Psoas muscle (tissue), 8 donors: ENCODE measurements at places on chromosomes 11 and 22.

GRCh38 chr22:38820020-38820419 is 23.8 kb downstream of the NPTXR start:
- no peak overlapping the region for H3K4me3 ChIP-seq
- H3K4me1 ChIP-seq, result no peaks in the 10 kb centered on the region

DNA sequence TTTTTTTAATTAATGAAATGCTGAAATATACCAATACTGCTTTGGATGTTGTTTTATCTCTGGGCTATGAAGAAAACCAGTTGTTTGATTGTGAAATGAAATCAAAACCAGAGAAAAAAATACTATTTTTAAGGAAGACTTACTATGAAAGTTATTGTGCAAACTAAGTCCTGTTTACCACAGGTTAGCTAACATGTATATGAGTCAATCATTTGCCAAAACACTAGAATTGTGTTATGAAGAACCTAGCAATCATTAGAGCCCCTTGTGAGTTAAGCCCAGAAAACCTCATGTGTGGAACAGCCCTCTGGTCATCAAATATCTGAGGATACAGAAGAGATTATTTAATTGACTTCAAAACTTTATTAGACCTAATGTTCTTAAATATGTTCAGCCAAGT is 83.7 kb downstream of the FAT3 start:
- H3K27me3 ChIP-seq, result no peaks in the 10 kb centered on the region
- H3K4me1 ChIP-seq, result no peaks in the 10 kb centered on the region
- H3K4me3 ChIP-seq, result no peak overlapping the region
- H3K36me3 ChIP-seq, result no peaks in the 10 kb centered on the region
- no peak for DNase-seq

DNA sequence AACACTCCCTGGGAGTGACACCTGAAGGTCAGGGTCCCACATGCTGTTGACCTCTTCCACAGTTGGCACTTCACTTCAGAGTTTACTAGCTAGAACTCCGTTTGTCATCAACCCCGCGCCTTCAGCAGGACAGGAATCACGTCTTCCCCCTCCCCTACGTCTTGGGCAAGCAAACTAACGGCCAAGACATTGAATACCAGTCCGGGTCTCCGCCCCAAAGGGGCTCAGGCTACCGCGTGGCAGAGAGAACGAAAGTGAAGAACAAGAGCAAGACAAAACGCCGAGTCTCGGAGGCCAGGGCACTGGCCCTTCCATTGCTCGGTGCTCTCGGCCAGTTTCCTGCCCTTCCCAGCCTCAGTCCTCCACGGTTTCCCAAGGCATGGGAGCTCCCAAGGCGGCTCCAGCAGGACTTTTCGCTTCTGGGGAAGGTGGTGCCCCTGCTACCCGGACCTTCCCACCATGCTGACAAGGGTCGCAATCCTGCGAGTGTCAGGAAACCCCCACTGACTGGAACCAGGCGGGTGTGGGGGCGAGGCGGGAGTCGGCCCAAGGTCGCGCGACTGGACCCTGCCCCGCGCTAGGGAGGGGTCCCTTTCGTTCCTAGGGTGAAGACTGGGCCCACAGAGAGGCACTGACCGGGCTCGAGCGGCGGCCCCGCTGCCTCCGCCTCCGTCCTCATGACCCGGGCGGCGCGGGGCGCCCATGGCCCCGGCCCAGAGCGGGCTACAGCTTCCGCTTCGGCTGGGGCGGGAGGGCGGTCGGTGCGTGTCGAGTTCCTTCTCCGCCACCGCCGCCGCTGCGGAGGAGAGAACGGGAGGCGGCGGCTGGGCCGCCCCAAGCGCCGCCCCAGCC is at the start of gene GUCD1:
Gene GUCD1, minus strand, starts transcription at position 826 of the 852 bp plus-strand sequence. Its CDS starts 147 bp downstream, at position 679.
- peaks cover 59% of the 10 kb centered on the region for H3K4me1 ChIP-seq
- peaks cover 34% of the 10 kb centered on the region for H3K36me3 ChIP-seq
- DNase-seq, result peak; percentile 65
- H3K27ac ChIP-seq, result peak within 1 kb of the TSS; percentile 95

GRCh38 chr22:38107692-38108515 is 2.6 kb downstream of the BAIAP2L2 start:
- H3K4me3 ChIP-seq, result no peak overlapping the region
- H3K27me3 ChIP-seq, result no peaks in the 10 kb centered on the region
- no peaks in the 10 kb centered on the region for H3K4me1 ChIP-seq
- no peak for DNase-seq
- no peak overlapping the region for H3K27ac ChIP-seq
- no peaks in the 10 kb centered on the region for H3K36me3 ChIP-seq

GRCh38 chr11:21475276-21475675 is 717.6 kb upstream of the ANO5 start:
- no peaks in the 10 kb centered on the region for H3K36me3 ChIP-seq
- H3K4me3 ChIP-seq, result no peak overlapping the region
- DNase-seq, result no peak
- H3K27me3 ChIP-seq, result no peaks in the 10 kb centered on the region

DNA sequence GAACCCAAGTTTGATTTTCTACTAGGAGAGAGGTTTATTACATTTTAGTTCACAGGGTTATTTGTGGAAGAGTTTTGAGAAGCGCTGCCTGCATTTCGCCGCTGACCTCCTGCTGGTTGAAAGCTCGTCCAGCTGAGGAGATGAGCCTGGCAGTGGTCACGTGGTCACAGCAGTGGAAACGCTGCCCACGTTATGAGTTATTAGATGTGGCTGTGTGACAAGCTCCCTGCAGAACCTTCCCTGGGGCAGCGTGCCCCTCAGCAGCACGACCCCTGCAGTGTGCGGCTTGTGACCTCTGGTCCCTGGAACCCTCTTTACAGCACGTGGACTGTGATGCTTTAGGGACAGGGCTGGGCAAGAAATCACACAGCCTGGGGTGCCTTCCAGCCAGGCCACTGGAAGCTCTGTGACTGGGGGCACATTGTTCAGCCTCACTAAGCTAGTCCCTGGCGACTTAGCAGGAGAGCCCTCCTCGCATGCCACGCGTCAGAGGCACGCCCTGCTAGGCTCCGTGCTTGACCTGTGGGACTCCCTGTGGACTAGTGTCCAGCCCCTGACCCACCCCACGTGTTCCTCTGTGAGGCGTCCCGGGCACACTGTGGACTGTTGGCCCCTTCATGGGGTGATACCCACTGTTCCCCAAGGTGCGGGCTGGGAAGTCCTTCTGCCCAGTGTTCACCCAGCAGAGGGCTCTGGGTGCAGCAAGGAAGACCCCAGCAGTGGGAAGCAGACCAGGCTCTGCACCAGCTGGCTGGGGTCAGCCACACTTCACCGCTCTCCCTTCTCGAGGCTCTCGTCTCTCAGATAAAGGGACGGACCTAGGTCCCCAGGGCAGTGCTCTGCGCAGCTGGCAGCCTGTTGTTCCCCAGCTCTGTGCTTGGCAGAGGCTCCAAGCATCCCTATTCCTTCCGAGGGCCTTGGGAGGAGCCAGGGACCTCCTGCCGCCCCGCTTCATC is 349.5 kb downstream of the TBC1D22A start:
- no peaks in the 10 kb centered on the region for H3K36me3 ChIP-seq
- no peak for DNase-seq
- no peaks in the 10 kb centered on the region for H3K4me1 ChIP-seq
- H3K4me3 ChIP-seq, result no peak overlapping the region
- H3K27me3 ChIP-seq, result no peaks in the 10 kb centered on the region
- H3K27ac ChIP-seq, result no peak overlapping the region

DNA sequence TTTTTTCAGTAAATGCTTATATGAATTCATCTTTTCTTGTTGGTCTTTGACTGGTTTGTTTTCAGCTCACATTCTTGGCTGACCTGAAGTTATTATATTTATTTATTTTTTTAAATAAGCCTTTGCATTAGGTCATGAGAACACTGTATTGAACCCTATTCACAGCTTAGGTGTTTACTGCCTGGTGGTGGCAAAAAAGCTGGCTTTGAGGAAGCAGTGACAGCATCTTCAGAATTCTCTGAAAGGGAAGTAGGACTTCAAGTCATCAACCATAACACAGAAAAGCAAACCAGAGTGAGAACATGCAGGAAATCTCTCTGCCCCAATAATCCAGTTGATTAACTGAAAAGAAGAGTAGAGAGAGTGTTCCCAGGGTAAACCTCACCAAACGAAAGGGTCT is 30.3 kb upstream of the MMP13 start:
- no peaks in the 10 kb centered on the region for H3K36me3 ChIP-seq
- H3K27ac ChIP-seq, result no peak overlapping the region
- H3K4me1 ChIP-seq, result no peaks in the 10 kb centered on the region
- H3K4me3 ChIP-seq, result no peak overlapping the region
- DNase-seq, result no peak

GRCh38 chr11:39011797-39012196 is 2413.8 kb upstream of the RAG2 start:
- no peaks in the 10 kb centered on the region for H3K36me3 ChIP-seq
- H3K4me3 ChIP-seq, result no peak overlapping the region
- H3K27me3 ChIP-seq, result no peaks in the 10 kb centered on the region
- no peak overlapping the region for H3K27ac ChIP-seq
- no peak for DNase-seq

- DNase-seq, result no peak
- H3K27ac ChIP-seq, result no peak overlapping the region
- H3K4me3 ChIP-seq, result no peak overlapping the region
- no peaks in the 10 kb centered on the region for H3K27me3 ChIP-seq
- H3K4me1 ChIP-seq, result no peaks in the 10 kb centered on the region
Observed at GRCh38 chr11:65793625-65794400, 7.0 kb downstream of the OVOL1 start.

DNA sequence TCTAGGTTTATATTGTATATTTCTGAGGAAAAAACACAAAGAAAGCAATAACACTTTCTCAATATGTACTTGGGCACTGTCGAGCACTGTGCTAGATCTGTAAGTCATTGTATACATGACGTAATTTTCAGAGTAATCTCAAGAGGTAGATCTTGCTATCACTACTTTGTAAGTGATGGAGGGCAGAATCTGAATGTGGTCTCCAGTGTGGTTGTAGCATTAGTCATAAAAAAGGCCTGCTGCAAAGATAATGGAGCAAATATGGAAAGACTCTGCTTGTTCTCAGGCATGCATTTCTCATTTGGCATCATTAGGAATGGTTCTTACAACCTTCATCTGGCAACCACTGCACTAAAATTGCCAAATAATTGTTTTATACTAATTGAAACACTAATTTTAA is 419.8 kb upstream of the CCDC179 start:
- DNase-seq, result no peak
- no peaks in the 10 kb centered on the region for H3K36me3 ChIP-seq
- H3K27ac ChIP-seq, result no peak overlapping the region

- H3K4me3 ChIP-seq, result no peak overlapping the region
- H3K27me3 ChIP-seq, result no peaks in the 10 kb centered on the region
- H3K27ac ChIP-seq, result peak overlapping the region; percentile 76
Observed at GRCh38 chr11:15793043-15793996, 563.0 kb downstream of the SOX6 start.

GRCh38 chr22:38830026-38830844 is 13.6 kb downstream of the NPTXR start:
- no peaks in the 10 kb centered on the region for H3K4me1 ChIP-seq
- H3K27me3 ChIP-seq, result no peaks in the 10 kb centered on the region
- peak; percentile 27 for DNase-seq
- no peak overlapping the region for H3K27ac ChIP-seq
- no peak overlapping the region for H3K4me3 ChIP-seq

- H3K4me1 ChIP-seq, result no peaks in the 10 kb centered on the region
- no peak overlapping the region for H3K4me3 ChIP-seq
- DNase-seq, result no peak
- no peak overlapping the region for H3K27ac ChIP-seq
- no peaks in the 10 kb centered on the region for H3K27me3 ChIP-seq
Observed at GRCh38 chr11:92793189-92793588, 176.3 kb upstream of the MTNR1B start.

DNA sequence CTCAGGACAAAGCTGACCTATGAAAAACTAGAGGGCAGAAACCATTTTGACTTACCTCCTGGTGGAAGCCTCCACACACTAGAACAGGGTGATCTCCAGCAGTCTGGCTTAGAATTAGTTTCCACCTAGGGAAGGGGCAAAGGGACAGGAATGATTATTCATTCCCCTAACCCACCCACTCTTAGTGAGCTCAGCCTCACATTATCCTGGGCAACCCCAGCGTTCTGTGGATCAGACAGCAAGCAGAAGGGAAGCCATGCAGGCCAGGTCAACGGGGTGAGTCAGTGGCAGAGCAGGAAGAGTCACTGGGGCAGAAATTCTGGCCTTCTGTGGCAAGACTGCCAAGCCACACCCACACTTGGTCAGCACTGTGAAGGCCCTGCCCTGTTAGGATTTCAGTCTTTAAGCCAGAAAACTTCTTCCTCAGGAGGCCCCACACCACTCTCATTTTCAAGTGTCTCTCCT is 10.5 kb downstream of the NUMA1 start:
- DNase-seq, result peak; percentile 94
- peaks cover 5% of the 10 kb centered on the region for H3K36me3 ChIP-seq
- peaks cover 50% of the 10 kb centered on the region for H3K4me1 ChIP-seq
- peak overlapping the region; percentile 75 for H3K27ac ChIP-seq
- peak overlapping the region; percentile 44 for H3K4me3 ChIP-seq

DNA sequence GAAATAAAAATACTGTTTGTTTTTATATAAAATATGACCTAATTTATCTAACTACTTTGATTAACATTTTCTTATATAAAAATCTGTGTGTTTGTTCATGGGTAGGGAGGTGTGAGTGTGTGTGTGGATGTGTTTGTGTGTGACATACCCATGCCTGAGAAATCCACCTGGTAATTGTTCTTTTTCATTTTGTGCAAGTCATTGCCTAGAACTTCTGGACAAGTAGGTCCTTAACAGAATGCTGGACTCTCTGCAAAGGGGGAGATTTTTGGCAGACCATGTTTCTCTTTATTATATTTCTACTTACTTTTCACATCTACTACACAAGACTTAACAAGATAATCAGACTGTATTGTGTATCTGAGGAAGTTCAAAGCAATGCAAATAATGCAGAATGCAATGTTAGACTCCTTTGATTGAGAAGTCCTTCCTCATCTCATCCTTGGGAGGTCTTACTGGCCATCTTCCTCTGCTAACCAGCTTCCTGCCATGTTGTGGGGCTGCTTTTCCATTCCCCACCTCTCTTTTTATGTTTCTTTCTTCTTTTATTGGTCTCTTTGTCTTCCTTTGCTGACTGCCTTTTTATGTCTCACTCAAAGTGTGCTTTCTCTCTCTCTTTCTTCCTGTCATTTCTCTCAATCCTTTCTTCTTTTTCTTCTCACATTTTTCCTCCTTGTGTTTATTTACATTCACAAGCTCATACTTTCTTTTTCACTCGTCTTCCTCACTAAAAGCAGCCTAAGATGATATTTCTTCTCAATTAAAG is 1017.0 kb upstream of the CNTN5 start:
- no peak overlapping the region for H3K27ac ChIP-seq
- DNase-seq, result no peak
- H3K4me1 ChIP-seq, result no peaks in the 10 kb centered on the region
- no peak overlapping the region for H3K4me3 ChIP-seq
- no peaks in the 10 kb centered on the region for H3K36me3 ChIP-seq

GRCh38 chr11:123729602-123730001 is 11.9 kb downstream of the ZNF202 start:
- no peak overlapping the region for H3K4me3 ChIP-seq
- H3K4me1 ChIP-seq, result no peaks in the 10 kb centered on the region
- DNase-seq, result no peak
- no peaks in the 10 kb centered on the region for H3K27me3 ChIP-seq
- H3K27ac ChIP-seq, result no peak overlapping the region
- H3K36me3 ChIP-seq, result peaks cover 38% of the 10 kb centered on the region
